ENCODE measurements at places on chromosomes 11 and 22.
A peak's percentile ranks its signal among the peaks of the same experiment; 100 is the strongest.

DNA sequence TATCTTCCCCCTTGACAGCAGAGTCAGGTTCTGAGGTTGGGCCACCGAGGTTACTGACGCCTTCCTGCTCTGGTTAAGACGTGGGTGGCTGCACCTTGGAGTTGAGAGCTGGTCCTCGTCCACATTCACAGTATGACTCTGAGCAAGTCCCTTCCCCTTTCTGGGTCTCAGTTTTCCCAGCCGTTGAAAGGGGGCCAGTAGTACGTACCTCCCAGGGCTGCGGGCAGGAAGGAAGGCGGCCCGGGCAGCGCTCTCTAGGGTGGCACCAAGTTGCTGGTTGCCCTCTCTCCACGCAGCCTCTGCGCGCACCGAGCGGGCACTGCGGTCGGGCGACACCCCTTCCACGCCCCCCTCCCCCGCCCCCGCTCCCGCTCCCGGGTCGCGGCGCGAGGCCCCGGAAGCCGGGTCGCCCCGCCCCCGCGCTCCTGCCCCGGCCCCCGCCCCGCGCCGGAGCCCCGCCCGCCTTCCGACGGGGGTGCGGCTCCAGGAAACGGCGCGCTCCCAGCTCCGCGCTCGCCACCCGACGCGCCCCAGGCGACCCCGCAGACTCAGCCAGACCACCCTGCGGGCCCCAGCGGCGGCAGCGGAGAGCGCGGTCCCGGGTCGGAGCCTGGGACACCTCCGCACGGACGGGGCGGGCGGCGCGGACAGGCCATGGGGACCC is at the start of gene EHBP1L1:
EHBP1L1 (plus strand) TSS at position 486 of the 664 bp plus-strand sequence. CDS start 250 bp downstream, outside the sequence.
- peak; percentile 55 for DNase-seq

DNA sequence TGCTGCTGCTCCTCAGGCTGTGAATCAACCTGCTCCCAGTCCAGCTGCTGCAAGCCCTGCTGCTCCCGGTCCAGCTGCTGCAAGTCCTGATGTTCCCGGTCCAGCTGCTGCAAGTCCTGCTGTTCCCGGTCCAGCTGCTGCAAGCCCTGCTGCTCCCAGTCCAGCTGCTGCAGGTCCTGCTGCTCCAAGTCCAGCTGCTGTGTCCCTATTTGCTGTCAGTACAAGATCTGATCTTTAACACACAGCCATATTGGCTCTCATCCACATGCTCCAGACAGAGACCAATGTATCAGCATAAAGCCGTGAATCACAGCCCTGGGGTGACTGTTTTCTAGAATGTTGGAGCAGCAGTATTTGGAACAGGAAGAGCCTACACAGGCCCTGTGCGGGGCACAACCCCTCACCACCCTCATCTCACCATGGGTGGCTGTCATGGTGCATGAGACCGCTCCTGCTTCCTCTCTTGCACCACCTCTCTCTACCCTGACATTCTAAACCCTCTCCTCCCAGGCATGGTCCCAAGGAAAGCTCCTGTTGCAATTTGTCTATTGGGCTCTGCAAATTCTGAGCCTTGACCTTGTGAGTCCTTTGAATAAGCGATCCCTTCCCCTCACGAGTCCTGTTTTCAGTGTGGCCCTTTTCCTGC is 3.5 kb downstream of the KRTAP5-10 start:
- no peak for DNase-seq

- no peak for DNase-seq
Measured at GRCh38 chr22:45217345-45217744, 23.3 kb downstream of the KIAA0930 start.

- no peak for DNase-seq
Measured at GRCh38 chr11:122627745-122628144, 27.8 kb upstream of the UBASH3B start.

DNA sequence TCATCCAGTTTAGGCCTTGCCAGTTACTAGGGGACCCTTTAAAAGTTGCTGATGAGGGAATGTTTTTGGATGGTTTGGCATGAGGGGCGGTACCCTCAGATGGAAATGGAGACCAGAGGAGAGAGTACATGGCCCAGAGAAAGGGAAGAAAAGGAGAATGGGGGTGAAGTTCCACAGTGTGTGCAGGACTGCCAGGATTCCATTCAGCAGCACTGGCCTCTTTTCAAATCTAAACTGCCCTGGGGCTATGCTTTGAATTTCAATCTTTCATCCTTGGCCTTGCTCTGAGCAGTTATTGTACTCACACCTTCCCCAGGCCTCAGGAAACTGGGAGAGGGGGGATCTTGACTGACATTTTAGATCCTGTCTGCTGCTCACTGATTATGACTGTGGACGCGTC is 3.0 kb downstream of the SLC3A2 start:
- no peak for DNase-seq

GRCh38 chr11:56509439-56509838 is 18.3 kb upstream of the OR5M8 start:
- no peak for DNase-seq

DNA sequence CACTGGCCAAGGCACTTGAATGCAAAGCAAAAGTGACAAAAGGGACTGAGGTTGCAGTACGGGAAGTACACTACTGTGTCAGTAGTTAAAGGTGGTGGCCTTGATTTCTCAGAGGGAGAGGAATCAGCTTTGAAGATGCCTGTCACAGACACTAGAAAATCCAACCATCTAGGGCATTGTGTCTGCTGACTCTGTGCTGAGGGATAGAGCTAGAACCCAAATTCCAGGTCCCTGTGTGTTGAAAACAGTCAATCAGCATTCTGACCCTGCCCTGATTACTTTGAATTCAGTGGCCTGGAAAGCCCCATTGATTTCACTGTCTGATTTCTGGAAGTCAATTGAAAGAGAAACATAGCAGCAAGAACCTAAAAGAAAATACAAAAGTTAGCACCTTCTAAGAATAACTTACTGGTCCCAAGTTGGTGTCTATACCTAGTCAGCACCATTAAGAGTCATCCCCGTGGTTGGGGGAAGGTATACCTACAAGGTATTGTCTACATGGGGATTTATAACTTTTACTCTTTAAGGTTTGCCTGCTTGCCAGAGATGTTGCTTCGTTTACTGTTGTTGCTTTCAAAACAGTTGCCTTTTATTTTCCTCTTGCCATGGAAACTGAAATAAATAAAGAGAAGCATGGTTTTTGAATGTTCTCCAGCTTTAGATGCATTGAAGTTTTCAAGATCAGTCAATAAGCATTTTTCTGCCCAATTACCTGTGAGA is 97.3 kb downstream of the PDHX start:
- no peak for DNase-seq

- no peak for DNase-seq
Measured at GRCh38 chr11:17930544-17931125, 82.2 kb downstream of the SERGEF start.

- peak; percentile 43 for DNase-seq
Measured at GRCh38 chr11:34926101-34926830, 9.8 kb downstream of the PDHX start.

DNA sequence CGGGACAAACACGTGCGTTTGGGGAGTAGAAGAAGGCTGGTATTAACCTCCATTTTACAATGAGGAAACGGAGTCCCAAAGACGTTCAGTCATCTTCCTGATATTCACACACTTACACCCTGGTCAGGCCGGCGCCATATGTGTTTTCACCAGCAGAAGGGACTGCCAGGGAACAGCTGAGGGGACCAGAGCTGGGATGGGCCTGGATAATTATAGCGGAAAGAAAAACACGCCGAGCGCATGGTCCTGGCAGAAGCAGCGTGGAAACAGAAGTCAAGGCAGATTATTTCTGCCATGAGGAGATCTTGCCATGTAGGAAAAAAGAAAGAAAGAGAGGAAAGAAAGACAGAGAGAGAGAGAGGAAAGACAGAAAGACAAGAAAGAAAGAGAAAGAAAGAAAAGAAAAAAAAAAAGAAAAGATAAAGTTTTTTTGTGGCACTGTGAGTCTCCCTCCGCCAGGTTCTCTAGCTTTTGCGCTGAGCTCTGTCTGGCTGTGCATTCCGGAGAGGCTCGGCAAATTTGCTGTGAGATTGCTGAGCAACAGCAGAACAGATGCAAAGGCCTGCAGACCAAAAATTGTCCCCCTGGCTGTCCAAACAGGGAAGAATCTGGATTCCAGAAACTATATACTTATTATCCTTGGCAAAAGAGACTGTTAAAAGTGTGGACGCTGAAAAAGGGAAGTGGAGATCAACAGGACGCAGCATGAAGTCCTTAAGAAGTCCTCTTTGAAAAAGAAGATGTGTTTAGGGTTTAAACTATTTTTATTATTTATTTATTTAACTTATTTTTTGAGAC is 1.3 kb upstream of the UCP2 start:
- DNase-seq, result no peak

- no peak for DNase-seq
Measured at GRCh38 chr11:64893194-64894069, 15.0 kb upstream of the EHD1 start.

DNA sequence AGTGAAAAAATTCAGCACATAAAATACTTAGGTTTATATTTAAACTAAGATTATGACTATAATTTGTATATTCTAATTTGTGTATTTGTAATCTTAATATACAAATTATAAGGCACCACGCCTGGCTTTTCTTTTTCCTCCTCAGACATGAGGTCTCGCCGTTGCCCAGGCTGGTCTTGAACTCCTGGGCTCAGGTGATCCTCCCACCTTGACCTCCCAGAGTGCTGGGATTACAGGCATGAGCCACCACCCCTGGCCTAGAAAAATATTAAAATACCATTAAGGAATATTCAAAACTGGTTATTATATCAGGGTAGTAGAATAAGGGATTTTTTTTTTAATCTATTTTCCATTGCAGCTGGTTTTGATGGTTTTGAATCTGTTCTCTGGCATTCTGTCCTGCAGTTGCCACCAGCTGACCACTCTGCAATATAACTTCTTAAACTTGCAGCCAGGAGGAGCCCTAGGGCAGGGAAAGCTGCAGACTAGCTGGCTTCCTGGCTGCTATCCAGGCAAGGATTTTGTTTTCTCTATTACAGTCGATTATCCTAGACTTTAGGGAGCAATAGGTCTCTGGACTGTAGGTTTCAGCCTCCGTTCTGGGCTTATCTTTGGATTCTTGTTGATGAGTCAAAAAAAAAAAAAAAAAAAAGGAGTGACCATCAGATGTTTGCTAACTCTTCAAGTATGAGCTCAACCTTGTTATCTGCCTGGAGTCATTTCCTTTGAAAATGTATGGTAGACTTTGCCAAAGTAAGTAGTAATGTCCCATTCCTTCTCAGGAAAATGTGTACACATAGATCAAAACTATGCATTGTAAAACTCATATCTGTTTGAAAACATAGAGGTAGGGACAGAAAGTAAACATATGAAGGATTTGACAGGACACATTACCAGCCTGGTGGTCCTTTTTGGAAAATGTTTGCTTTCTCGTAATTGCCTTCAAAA is 13.2 kb downstream of the POLA2 start:
- peak; percentile 95 for DNase-seq

DNA sequence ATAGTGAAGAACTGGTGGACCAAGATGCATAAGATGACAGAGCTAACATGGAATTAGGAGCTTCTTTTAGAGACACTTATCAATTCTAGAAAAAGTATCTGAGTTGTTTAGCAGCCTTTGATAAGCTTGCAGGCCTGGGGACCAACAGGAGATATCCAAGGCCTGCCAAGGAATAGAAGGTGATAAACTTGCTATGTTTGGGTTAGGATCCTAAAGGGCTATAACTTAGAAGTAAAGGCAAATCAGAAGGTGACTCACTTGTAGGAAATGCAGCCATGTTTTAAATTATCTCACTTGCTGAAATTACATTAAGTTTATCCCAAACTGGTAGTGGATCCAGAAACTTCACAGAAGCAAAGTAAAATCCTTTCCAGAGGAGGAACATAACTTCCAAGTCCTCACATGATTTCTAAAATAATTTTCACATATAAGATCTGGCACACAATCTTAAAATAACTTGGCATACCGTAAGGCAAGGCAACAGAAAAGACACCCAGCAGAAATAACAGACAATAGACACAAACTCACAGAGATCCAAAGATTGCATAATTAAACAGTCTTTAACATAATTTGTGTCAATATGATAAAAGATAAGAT is 69.6 kb upstream of the TEAD1 start:
- no peak for DNase-seq

DNA sequence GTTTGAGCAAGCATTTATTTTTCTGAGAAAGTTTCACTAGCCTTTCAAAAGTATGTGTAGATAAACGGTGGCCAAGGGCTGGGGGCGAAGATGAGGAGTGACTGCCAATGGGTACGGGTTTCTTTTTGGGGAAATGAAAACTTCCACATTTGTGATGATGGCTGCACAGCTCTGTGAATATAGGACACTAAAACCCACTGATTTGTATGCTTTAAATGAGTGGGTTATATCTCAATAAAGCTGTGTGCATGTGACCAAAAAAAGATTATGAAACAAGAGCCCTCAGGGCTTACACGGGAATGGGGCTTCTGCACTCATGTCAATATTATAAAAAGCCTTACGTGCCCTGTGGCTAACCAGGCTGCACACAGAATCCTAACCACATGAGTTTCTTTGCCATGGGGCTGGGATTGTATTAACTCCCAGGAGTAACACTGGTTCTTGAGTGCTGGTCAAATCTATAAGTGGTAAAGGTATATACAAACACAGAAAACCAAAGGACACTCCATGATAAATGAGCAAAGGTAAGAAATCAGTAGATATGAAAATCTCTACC is 31.3 kb downstream of the ABCC8 start:
- no peak for DNase-seq

- DNase-seq, result no peak
Measured at GRCh38 chr22:35399114-35399677, 744 bp upstream of the MCM5 start.

- DNase-seq, result no peak
Measured at GRCh38 chr11:105937331-105937730, 84.7 kb downstream of the MSANTD4 start.

DNA sequence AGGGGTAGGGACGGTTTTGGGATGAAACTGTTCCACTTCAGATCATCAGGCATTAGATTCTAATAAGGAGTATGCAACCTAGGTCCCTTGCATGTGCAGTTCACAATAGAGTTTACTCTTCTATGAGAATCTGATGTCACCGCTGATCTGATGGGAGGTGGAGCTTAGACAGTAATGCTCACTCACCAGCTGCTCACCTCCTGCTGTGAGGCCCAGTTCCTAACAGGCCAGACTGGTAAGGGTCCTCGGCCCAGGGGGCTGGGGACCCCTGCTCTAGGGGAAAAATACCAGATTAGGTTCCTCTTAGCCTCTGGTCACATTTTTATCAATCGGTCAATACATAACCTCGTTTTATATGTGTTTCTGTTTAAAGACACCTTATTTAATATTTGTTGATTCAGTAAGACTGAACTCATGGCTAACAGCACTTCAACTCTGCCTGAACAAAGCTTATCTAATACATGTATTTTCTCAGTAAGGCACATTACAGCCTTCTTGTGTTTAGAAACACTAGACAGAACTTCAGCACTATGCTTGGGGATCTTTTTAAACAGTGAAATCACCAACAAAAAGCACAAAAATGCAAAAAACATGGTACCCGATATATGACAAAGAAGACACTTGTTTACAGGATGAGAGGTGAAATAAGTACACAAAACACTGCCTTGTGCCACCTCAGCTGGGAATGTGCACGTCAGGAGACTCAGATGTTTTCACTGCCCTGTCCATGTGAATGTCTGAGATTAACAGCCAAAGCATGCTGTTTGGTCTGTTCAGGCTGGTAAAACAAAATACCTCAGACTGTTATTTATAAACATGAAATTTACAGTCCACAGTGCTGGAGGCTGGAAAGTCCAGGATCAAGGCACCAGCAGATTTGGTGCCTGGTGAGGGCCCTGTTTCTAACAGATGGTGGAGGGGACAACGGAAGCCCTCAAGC is 107.5 kb downstream of the USP35 start:
- DNase-seq, result no peak
